ENCODE measurements at places on chromosomes 12 and 14.

DNA sequence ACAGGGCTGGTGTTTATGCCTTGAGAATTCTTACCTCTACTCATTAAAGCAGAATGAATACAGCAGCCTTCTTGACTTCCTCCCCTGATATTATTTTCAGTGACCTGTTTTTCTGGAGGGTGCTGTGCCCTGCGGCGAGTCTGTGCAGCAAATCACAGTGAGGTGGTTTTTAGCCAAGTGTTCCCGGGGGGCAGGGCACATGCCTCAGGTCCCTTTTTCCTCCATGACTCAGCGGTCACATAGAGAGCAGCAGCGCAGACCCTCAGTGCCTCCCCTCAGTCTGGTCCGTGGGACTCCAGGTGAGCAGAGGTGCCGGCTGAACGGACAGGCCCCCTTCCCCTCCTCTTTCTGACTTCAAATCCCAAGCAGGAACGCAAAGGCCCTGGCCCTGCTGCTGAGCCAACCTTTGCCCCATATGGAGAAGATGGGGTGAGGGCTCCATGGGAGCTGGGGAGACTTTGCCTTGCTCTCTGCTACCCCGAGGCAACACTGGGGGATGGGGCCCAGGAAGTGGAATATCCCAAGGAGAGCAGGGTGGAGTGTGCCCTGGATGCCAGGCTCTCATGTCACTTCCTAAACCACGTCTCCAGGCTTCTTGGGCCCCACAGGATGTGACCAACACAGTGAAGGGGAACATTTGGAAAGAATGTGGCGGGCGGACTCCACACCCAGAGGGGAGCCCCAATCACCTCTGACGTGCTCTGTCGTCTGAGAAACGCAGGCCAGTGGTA lies 90.0 kb downstream of the DHRS2 start:
- no peak for DNase-seq

DNA sequence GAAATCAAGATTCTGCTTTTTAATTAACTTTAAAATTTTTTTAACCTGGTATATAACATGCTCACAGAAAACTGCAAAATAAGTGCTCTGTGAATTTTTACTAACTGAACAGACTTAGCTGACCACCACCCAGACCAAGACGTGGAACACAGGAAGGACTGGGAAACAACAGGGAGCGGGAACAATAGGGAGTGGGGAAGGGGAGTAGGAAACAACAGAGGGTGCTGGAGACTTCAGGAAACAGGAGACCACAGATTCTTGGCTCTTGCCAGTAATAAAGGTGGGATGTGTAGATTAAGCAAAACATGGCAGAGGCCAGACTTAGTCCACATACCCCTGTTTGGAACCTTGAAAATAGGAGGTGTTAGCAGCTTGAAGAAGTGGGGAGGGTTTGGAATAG lies 51.4 kb upstream of the TMCC3 start:
- DNase-seq: no peak

DNA sequence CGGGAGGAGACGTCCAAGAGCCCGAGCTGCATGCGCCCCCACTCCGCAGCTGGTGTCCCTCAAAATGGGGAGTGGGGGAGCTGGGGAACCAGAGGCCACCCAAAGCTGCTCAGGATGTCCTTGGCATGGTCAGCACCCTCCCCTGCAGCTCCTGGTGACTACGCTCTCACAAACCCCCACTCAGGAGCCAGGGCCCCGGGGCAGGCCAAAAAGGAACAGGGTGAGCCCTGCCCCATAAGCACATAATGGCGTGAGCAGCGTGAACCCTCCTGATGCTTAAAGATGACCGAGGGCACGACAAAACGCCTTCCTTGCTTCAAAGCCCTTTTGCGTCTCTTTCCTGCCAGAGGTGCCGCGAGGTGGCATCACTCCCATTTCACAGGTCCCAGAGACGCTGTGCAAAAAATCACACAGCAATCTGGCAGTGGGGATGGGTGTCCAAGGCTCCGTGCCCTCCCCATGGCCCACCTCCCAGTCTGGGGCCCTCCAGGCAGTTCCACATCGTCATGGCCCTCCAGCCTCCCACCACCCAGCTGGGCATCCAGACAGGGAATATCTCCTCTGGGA lies 13.5 kb downstream of the NCOR2 start:
- DNase-seq: no peak

GRCh38 chr12:123265851-123266678 lies 5.6 kb downstream of the CDK2AP1 start:
- no peak for DNase-seq

GRCh38 chr14:105286759-105287144 lies 14.0 kb downstream of the BRF1 start:
- DNase-seq: no peak

- no peak for DNase-seq
These were observed 126.5 kb downstream of the DYRK2 start for GRCh38 chr12:67774983-67775587.

- no peak for DNase-seq
These were observed 905 bp downstream of the ADCK1 start for GRCh38 chr14:77800814-77801213.

GRCh38 chr12:4450551-4451112 lies 5.0 kb upstream of the FGF6 start:
- no peak for DNase-seq

DNA sequence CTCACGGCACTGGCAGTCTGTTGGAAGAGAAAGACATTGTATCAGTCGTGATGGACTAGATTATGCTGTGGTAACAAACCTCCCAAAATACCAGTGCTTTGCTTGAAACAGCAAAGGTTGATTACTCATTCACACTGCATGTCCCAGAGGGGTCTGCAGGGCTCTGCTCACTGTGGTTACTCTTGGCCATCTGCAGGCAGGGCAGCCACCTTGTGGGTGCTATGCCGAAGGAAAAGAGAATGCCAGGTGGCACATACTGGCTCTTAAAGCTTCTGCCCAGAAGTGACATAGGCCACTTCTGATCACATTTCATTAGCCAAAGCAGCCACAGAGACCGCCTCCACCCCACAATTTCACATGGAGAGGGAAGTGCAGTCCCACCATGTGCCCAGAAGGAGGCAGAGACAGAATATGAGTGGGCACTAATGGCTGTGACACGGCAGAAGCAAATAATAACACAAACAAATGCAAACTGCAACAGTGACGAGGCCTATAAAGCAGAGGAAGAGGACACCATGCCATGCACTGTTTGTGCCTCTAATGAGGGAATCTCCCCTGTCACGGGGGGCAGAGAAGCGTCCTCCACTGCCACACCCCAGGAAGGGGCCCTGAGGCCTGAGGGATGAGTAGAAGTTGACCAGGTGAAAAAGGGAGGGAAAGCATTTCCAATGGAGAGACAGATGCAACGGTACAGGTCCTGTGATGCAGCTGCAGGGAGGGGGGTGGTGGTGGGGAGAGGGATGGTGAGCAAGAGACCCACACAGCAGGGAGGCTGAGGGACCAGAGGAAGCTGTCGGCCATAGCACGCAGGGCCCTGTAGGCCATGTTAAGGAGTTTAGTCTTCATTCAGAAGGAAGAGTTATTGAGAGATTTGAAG lies 51.7 kb upstream of the KICS2 start:
- DNase-seq: no peak

GRCh38 chr14:94213021-94213420 lies 38.9 kb downstream of the PPP4R4 start:
- DNase-seq: no peak

DNA sequence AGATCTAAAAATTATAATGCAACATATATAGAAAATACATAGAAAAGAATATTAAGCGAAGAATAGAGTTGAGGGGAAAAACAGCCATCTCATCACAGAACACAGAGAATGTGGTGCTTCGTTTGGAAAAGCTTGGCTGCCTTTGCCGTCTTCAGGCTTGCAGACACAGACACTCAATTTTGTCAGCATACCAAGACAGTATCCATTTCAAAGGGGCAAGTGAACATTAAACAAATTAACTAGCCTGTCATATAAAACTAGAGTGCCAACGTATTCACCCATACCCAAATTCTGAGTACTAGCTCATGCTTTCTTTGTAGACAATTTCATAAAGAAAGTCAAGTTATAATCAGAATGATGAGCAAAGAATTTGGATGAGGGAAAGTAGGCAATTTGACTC lies 40.5 kb downstream of the DMAC2L start:
- no peak for DNase-seq

DNA sequence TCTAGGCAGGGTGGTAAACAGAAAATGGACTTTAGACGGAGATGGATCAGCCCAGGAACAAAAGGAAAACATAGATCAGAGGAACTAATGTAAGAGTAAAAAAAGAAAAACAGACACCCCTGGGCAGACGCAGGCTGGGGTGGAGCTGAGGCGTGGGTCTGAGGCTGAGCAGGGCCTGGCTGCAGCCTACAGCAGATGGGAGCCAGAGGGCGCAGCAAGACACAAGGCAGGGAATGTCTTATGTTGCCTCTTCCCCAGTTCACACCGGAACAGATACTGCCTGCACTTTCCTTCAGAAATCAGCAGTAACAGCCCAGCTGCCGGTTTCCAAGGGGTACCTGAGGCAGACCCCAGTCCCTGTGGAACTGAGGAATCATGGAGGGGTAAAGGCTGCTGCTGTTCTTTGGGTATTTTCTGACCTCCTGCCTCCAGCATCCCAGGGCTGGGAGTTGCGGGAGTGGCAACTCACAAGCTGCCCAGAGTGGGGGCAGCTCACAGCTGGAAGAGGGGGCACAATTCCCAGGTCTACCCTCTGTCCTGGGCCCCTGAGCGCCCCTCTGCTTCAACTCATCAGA lies 9.8 kb downstream of the ZNF605 start:
- no peak for DNase-seq

DNA sequence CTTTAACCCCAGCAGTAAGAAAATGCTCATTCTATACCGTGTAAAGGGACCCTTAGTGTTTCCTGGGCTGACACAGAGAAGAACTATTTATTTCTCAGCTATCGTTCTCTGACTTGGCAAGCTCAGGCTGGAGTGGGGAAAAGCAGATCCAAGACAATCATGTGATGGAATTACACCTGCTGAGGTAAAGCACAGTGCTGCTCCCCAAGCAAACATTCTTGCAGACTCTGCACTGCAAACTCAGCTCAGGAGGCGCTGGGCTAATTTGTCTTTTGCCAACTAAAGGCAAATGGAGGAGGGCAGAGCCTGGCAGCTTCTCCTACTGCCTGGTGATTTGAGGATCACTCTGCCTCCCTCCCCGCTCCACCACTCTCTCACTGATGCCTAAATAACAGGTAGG lies 57.8 kb upstream of the FUT8 start:
- DNase-seq: no peak

- DNase-seq: no peak
These were observed 15.8 kb downstream of the TSPAN8 start for GRCh38 chr12:71142016-71142415.

- no peak for DNase-seq
These were observed 42.0 kb downstream of the AREL1 start for GRCh38 chr14:74670726-74671411.

- no peak for DNase-seq
These were observed 29.5 kb upstream of the MSRB3 start for GRCh38 chr12:65248656-65249633.

DNA sequence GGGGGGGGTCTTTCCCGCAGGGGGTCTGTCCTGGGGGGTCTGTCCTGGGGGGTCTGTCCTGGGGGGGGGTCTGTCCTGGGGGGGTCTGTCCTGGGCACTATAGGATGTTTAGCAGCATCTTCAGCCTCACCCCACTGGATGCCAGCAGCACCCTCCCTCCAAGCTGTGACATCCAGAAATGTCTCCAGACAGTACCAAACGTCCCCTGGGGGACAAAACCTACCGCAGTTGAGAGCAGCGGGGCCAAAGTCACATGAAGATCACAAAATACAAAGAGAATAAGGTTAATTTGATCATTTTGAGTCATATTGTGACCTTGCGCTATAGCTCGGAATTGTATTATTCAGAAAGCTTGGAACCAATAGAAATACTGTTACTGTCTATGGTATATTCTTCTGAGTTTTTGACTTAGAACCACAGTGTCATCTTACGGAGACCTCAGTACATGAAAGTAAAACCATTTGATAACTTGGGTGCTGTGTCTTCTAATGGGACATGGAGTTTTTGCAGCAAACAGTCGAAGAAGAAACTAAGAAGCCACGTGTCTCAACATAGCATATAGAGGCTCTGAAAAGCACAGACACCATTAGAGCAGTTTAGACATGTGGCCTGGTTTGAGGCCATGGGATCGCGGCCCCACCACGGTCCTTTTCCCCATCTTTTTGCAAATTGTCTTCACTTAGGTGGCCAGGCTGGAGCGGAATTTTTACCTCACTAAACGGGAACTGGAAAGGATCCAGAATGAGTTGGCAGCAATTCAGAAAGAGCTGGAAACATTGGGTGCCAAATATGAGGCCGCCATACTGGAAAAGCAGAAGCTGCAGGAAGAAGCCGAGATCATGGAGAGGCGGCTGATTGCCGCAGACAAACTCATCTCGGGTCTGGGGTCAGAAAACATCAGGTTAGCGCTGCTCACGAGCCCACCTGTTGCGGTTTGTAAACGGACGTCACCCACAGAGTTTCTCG lies 59.9 kb downstream of the CCDC92 start:
- no peak for DNase-seq

- DNase-seq: no peak
These were observed 1211.7 kb downstream of the TMEM121 start for GRCh38 chr14:106738075-106738474.

- no peak for DNase-seq
These were observed 7.5 kb upstream of the KLHL42 start for GRCh38 chr12:27772328-27773049.

DNA sequence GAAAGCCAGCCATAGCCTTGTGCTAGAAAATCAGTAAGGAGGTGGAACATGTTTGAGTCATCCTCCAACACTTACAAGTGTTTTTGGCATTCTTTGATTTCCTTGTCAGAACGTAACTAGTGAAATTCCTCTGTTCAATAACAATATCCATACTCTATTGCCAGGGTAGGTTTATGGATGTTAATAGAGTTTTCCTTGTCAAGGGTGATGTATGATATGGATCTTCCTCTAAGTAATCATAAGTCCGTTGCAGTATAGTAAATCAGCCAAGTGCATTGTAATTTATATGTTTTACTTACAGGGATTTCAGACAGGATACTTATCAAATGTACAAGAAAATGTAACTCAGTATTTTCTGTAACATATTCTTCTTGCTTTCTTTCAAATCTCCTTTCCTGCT lies 19.4 kb downstream of the NAV3 start:
- no peak for DNase-seq

- no peak for DNase-seq
These were observed 10.9 kb downstream of the HRK start for GRCh38 chr12:116870306-116870705.

DNA sequence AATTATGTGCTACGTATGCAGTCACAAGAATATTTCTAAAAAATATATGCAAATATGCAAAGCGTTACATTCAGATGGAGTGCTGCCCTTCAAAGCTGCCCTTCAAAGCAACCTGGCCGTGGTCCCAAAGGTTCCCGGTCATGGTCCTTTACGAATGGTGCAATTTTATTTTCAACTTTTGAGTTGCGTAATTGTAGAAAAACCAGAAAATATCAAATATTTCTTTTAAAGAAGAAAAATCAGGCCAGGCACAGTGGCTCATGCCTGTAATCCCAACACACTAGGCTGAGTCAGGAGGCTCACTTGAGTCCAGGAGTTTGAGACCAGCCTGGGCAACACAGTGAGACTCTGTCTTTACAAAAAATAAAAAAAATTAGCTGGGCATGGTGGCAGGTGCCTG lies 21.4 kb downstream of the CLSTN3 start:
- DNase-seq: no peak

All from occipital lobe (tissue), 3 donors.